AG04449 (cell line): ENCODE measurements at places on chromosomes 6 and 20.

DNA sequence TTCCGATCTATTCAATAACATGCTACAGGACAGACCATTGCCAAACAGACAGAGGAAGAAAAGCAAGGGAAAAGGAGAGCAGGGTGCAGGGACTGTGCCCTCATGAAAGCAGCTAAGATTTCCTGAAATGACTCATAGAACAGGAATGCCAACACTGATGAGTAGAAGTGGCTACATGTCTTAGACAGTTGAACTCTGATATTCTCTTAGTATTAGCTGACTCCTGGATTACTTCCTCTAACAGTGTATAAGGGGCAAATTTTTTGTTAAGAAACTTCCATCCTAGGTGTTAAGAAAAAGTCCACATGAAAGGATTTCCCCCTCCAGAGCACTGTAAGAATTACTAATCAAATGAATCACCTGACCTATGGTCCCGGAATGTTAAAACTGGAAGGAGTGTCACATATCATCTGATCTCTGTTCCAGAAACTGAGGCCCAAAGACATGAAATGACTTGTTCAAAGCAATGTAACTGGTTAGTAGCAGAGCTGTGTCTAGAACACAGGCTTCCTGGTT is 224.9 kb downstream of the IBTK start:
- DNase-seq: no peak

GRCh38 chr6:80104520-80104919 is 2.0 kb upstream of the BCKDHB start:
- DNase-seq: no peak

GRCh38 chr6:42692137-42692911 is 30.1 kb downstream of the PRPH2 start:
- DNase-seq: no peak

- DNase-seq: no peak
Measured at GRCh38 chr6:122734529-122735395, 44.8 kb upstream of the FABP7 start.

- no peak for DNase-seq
Measured at GRCh38 chr6:86477500-86478148, 459.7 kb upstream of the HTR1E start.

DNA sequence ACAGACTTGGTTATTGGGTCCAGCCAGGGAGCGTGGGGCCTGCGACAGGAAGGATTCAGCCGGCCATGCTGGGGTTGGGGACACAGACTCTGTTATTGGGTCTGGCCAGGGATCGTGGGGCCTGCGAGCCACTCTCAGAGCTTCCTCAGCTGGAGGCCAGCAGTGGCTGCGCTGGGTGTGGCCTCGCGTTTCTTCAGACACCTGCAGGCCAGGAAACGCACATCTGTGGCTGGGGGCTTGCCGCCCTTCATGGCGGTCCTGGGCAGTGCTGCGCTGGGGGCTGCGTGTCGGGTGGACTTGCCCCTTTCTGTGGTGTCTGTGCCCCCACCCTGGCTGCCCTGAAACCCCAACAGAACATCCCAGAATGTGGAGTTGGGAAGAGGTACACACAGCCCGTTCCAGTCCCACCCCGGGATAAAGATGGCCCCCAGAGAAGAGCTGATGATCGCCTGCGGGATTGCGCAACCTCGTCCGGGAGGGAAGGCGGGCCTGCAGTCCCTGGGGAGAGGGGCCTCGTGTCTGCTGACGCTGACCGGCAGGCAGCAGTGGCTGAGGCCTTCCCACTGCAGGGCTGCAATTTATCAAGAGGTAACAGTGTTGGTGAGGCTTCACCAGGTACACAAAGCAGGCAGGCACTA is 16.9 kb upstream of the MTG2 start:
- no peak for DNase-seq

DNA sequence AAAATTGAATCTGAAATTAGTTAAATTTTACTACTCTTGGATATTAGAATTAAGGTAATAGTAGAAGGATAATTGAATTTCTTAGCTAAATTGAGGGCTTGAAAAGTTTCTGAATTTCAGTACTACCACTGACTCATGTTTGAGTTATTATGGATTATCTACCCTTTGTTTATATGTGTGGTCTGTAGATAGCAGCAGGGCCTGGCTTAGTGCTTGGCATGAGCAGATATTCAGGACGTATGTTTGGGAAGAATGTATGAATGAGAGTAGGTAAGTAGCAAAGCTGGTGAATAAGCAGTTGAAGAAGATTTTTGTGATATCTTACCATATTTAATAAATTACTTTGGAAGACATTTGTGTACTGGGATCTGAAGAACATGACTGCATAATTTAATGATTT is 152.7 kb downstream of the MACROD2 start:
- no peak for DNase-seq

DNA sequence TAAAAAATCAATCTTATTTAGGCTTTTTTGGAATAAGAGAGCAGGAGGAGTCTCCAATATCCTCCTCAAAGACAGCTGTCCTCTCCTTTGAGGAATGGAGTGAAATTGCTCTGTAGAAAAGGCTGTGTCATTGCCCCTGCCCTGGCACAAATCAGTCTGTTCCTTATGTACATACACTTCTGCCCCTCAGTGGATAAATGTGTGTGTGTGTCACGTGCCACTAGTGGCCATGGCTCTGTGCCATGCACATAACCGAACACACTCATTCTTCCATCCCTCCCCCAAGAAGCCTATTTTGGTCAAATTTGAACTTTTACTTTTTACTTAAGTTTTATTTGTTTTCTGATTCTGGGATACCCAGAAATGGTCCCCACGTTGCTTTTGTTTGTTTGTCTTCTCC is 49.2 kb downstream of the ANKS1A start:
- no peak for DNase-seq

GRCh38 chr6:106856227-106856874 is 118.2 kb downstream of the CD24 start:
- DNase-seq: no peak

GRCh38 chr6:139019722-139020121 is 8.8 kb upstream of the ABRACL start:
- no peak for DNase-seq

- no peak for DNase-seq
Measured at GRCh38 chr6:170295510-170296422, 4.9 kb upstream of the DLL1 start.

DNA sequence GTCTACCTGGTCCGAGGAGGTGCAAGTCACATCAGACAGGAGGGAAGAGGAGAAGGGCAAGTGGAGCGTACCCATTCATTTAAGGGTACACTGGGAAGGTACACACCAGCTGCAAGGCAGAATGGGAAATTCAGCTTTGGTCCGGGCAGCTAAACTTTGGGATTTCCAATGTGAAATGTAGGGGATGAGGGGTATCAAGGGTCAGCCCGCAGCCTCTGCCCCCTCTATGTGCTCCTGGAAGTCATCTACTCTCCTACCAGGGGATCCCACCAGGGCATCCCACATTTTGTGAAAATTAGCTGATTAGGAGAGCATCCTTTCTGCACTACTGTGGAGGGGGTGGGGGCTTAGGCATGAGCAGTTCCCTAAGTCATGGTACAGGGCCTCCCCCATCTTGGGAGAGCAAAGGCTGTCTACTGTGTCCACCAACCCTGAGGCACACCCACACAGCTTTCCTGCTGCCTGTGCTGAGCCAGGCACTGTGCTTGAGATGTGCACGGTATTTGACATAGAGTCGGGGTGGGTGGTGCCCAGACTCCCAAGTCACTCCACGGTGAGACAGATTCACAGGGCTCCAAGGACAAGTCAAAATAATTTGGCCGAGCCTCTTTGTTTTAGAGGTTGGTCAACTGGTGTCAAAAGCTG is 189.1 kb upstream of the SULF2 start:
- no peak for DNase-seq

- DNase-seq: no peak
Measured at GRCh38 chr6:77653816-77654215, 977 bp downstream of the MEI4 start.

GRCh38 chr6:10528158-10528981 is 7.2 kb downstream of the GCNT2 start:
- no peak for DNase-seq

- DNase-seq: no peak
Measured at GRCh38 chr6:105646391-105646867, 243.5 kb upstream of the PREP start.

DNA sequence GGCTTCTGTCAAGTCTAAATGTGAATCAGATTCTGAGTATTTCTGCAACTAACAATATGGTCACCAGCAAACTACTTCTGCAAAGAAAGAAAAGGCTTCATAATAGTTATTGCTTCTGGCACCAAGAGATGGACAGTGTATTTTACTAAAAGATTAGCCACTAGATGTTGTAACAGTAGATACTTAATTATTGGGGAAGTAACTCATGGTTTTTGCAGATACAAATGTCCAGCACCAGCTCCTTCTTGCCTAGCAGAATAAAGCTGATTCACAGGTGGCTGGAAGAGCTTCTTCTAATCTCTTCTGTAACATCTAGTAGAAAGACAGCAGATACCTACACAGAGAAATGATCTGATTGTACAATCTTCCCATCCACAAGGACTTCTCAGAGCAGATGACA is 21.2 kb downstream of the ATXN1 start:
- no peak for DNase-seq

- DNase-seq: no peak
Measured at GRCh38 chr20:48758206-48758820, 69.5 kb downstream of the PREX1 start.

DNA sequence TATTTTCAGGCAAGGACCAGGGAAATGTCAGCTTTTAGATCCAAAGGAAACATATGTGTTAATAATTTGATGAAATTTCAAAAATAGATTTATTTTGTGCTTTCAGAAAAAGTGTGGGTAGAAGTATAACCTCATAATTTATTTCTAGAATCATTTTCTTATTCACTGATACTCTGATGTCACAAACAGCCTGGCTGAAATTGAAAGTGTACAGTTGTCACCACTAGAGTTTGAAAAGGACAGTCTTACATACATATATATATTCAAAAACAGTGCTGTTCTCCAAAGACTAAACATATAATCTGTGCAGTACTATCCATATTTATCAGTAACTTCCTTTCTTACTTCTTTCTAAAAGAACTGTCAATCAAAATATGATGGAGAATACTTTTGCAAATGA is 254.4 kb upstream of the KCNQ5 start:
- no peak for DNase-seq

DNA sequence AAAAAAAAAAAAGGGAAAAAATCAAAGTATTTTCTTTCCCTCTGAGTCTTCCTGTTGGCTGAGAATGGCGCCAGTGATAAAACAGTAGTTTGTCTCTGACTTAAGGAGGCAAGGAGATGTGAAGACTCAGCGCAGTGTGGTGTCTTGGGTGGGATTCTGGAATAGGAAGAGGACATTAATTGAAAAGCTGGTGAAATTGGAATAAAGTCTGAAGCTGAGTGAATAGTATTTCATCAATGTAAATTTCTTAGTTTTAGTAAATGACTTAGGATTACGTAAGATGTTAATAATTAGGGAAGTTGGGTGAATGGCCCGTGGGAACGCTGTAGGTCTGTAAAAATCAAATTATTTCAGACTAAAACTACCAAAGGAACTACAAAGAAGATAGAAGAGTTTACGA is 122.8 kb upstream of the ZNF217 start:
- no peak for DNase-seq

DNA sequence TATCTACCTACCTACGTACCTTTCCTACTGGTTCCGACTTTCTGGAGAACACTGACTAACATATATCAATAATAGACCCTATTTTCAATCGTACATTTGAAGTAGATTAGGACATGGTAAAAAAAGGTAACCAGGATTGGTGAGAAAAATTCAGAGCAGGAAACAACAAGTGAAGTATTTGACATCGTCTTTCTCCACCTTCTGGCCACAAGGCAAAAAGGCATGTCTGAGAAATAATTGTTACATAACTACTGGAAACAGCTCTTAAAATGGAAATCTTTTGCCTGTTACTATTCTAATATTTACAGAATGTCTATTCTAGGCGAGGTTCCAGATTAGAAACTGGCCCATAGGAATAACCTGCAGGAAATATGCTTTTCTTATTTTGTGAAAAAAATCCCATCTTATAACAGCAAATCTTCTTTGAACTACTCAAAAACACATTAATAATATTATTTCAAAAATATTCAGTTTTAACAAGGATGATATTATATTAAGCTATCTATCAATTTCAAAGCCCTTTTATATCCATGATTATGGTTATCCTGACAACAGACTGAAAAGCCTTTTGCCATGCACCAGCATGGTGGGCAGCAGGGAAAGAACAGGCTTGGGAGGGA is 80.8 kb downstream of the RCAN2 start:
- no peak for DNase-seq

DNA sequence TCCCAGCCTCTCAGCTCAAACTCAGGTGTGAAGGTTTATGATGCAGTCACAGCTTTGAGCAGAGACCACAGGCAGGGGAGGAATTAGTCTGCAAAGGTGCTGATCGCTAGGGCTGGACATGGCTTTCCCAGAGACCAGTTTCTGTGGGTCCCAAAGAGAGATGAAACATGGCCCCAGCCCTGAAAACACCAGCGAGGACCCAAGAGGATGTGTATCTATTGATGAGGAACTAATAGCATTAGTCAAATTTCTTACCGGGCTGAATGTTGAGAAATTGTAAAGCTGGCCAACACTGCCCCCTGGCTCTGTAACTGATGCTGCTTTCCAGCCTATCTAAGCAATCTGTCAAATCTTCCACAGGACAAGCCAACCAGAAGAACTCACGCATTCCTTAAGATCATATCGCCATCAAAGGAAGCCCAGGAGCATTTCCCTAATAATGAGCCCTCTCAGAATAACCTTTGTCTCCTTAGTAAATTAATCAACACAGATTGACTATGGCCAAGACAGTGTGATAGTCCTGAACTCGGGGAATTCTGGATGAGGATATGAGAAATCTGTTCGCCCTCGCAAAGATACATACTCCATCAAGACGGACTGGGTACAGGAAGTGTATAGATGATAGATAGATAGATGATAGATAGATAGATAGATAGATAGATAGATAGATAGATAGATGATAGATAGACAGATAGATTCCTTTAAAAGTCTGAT is 7.8 kb upstream of the ACSS1 start:
- no peak for DNase-seq

DNA sequence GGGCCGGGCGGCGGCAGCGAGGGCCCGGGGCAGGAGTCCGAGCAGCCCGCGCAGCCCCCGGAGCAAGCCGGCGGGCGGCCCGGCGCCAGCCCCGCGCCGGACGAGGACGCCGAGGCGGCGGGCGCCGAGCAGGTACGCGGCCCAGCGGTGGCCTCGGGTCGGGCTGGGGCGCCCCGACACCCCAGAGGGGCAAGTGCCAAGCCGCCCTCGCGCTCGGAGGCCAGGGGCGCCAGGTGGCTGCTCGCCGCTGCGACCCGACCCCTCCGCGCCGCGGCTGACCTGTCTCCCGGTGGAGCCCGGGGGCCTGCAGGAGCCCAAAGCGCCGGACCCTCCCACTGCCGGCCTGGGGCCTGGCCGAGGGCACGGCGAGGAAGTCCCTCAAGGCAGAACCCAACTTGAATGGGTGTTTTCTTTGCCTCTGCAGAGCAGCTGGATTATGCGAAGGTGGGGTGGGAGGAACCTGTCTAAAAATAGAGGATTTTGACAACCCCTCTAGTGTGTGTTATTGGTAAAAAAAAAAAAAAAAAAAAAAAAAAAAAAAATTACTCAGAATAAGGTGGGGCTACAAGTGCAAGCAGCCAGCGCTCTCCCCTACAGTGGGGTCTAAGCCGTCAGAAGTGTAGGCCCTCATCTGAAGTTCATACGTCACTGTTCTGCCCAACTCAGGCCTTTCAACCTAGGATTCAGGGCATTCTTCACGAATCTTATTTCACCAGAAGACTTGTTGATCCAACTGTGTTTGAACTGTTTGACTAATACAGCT is 609 bp downstream of the OGFRL1 start:
- DNase-seq: no peak
